ENCODE measurements at places on chromosomes 3 and 15.

- DNase-seq = no peak
Observed at GRCh38 chr3:146421819-146422759, 47.3 kb downstream of the PLSCR2 start.

GRCh38 chr15:75153565-75154276, 48.0 kb upstream of the C15orf39 start:
- DNase-seq = no peak

DNA sequence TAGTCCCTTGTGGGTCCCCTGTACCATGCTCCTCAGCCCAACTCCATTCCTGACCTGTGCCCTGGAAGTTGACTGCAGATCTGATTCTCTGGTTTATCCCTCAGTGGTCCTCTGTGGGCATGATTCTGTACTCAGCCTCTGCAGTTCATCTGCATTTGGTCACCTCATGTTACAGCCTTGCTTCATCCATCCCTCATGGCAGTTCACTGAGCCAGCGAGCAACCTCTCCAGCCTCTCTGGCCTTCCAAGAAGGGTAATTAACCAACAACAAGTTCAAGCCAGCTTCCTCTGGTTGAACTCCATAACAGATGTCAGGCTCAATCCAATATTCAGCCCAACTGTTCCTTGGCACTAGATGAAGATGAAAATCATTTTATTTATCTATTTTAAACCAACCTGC, 509.5 kb downstream of the NTRK3 start:
- no peak for DNase-seq

DNA sequence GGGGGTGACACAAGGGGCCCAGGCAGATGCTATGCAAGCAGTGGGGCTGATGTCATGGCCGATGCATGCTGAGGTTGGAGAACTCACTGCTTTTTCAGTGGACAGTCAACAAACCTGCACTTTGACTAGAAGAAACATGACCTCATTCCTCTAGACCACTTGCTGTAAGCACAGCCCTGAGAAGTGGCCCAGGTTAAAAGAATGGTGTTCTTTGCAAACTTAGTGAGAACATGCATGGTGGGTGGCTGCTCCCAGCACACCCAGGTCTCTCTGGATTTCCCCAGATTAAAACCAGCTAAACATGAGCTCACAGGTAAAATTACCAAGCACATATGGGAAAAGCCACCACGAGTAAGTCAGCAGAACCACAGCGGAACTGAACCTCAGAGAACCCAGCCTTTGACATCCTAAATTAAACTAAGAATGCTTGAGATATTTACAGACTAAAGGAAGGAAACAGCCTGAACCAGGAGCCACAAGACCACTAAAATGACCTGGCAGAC, 15.5 kb downstream of the DLEC1 start:
- DNase-seq = no peak

Measured in stimulated activated CD4-positive, alpha-beta T cell treated with anti-CD3 and anti-CD28 coated beads, TNF-alpha, amount 100 ng/mL, for 1 hour (primary cell).